SW 1271 (cell line): ENCODE measurements at places on chromosomes 5 and 9.

GRCh38 chr5:548256-548655 is 24.0 kb upstream of the SLC9A3 start:
- no peak for DNase-seq

GRCh38 chr5:14008819-14009311 is 64.4 kb upstream of the DNAH5 start:
- no peak for DNase-seq

GRCh38 chr5:163867324-163867723 is 361.9 kb downstream of the MAT2B start:
- no peak for DNase-seq

DNA sequence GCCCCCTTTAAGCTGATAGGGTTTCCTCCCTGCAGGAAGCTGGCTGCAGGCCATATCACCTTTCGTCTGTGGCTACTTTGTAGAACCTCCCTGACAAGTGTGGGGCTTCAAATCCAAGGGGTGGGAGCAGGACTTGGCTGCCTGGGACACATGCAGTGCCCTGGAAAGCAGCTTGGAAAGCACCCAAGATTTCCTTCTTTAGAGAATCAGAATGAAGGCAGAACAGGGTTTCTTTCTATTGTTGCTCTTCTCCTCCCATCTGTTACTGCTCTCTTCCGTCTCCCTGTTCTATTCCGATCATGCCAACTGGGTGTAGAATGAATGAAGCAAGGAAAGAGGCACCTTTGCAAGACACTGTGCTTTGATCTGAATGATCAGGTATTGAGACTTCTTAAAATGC is 282.2 kb downstream of the MED10 start:
- DNase-seq = no peak

DNA sequence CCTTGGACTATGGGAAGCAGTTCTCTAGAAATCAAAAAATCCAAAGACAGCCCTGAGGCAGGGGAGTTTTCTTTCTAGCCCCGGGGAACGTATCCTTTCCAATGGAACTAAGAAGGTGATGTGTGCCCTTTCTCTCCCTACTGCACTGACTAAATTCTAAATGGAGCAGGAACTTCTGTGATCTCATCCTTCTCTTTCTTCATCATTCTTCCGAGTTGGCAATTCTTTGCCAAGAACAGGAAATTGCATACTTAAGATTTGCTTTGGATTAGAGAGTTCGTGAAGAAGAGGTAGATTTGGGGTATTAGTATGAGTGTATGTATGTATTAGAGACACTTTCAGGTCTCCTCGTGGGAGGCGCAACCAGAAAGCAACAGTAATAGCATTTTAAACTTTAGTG is 178.0 kb upstream of the PIK3R1 start:
- DNase-seq = no peak

GRCh38 chr9:77961541-77961940 is 70.1 kb downstream of the GNAQ start:
- DNase-seq = no peak

DNA sequence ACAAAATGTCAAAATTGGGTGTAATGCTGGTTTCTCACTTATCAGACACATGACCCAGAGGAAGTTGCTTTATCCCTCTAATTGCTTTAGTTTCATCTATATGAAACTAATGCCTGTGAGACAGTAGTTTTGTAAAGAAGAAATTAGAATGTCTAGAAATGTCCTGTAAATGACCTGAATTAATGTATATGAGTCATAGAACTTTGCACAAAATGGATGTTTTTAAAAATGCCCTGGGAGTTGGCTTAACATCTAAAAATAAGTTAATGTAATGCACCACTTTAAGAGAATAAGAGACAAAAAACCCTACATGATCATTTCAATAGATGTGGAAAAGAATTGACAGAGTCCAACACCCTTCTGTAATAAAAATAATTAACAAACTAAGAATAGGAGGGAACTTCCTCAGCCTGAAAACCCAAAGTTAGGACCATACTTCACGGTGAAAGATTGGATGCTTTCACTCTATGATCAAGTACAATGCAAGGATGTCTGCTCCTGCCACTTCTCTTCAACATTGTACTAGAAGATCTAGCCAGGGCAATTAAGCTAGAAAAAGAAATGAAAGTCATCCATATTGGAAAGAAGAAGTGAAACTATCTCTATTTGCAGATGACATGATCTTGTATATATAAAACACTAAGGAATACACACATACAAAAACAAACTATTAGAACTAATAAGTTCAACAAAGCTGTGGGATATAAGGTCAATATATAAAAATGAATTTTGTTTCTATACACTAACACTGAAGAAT is 117.9 kb downstream of the MELK start:
- DNase-seq = no peak

GRCh38 chr5:174997688-174998087 is 273.3 kb downstream of the MSX2 start:
- no peak for DNase-seq

DNA sequence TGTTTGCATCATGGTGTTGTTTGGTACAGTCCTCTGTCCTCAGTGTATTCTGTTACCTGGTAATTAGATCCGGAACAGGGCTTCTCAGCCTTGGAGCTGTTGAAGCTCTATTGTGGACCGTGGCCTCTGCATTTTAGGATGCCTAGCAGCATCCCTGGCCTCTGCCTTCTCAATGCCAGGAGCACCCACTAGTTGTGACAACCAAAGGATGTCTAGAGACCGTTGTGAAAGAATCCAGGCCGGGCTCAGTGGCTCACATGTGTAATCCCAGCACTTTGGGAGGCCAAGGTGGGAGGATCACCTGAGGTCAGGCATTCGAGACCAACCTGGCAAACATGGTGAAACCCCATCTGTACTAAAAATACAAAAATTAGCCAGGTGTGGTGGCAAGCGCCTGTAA is 159.6 kb downstream of the CACNA1B start:
- DNase-seq = no peak

DNA sequence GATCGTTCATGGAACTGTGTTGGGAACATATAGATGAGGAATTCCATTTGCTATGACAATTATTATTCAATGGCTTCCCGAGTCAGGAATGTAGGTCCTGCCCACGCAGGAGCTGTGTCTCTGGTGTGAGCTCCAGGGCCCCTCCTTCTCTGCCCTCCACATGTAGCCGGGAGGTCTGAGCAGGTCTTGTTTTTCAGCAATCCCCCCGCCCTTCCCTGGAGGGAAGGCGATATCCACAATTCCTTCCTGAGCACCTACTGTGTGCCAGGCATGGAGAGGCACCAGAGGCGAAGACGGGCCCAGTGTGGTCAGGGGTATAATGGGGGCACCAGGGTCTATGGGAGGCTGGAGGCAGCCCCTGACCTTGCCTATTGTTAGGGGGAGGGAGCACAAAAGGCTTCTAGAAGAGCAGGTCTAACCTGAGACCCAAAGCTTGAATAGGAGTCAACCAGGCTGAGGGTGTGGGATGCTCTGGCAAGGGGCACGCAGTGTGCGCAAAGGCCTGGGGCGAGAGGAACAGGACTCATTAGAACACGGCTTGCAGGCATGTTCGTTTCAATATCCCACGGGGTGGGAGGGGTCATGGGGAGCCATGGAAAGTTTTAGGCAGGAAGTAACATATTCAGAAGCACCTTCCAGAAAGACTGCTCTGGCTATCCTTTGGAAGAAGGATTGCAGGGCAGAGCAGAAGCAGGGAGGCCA is 154.9 kb downstream of the C9orf50 start:
- no peak for DNase-seq

DNA sequence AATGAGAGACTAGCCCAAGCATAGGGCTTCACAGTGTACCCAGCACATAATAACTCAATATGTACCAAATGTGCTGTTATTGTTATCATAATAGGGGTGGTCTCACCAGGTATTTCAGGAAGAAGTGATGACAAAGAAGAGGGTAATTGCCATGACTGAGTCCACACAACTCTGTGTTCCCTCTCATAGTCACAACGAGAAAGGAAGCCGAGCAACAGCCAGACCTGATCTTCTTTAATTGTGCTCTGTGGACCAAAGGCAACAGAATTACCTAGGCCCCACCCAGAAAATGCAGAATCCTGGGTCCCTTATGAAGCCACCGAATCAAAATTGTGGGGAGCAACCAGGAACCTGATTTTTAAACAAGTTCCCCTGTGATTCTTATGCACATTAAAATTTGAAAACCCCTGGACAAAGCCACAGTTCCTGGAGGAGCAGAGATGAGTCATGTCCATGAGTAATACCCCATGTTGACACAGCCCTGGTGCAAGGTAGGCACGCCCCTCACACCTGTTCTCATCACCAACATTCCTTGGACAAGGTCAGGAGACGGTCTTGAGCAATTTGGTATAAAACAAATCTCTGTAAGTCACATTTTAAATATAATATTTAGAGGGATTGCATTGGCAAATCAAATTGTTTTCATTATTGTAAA is 5.2 kb downstream of the FGF1 start:
- no peak for DNase-seq

DNA sequence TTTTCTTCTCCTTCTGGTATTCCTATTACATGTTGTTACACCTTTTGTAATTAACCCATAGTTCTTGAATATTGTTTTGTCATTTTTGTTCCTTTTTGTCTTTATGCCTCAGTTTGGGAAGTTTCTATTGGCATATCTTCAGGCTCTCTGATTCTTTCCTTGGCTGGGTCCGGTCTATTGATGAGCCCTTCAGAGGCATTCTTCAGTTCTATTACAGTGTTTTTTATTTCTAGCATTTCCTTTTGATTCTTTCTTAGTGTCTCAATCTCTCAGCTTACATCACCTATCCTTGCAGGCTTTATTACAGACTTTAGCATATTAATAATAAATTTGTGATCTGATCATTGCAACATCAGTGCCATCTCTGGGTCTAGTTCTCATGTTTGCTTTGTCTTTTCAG is 33.8 kb downstream of the PHF2 start:
- DNase-seq = no peak

- peak; percentile 57 for DNase-seq
Observed at GRCh38 chr9:83544002-83544698, 5.9 kb upstream of the FRMD3 start.

DNA sequence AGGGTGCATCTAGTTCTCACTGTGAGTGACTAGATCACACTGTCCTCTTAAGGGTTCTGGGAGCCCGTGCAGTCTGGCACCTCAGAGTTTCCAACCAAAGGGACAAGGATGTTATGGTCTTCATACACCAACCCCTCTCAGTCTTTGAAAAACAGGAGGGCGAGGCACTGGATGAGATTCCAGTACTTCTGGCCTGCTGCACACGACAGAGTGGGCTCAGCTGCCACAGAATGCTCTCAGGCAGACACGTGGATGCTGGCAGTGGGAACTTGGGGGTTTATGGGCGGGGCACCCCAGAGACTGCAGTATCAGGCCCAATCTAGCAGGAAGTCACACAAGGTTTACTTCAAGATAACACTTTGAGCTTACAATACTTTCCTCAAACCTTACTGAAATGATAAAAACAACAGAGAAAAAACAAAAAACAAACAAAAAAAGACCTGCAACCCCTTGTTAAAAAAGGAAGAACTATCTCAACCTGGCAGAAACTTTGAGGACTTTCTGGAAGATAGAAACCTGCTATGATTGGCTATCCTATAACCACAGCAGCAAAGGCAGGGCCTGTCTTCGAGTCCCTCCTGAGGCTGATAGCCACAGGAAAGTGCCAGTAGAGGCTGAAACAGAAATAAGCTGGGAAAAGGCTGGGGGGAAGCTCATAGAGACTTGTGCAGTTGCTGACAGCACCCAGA is 28.3 kb upstream of the TGFBR1 start:
- DNase-seq = no peak

DNA sequence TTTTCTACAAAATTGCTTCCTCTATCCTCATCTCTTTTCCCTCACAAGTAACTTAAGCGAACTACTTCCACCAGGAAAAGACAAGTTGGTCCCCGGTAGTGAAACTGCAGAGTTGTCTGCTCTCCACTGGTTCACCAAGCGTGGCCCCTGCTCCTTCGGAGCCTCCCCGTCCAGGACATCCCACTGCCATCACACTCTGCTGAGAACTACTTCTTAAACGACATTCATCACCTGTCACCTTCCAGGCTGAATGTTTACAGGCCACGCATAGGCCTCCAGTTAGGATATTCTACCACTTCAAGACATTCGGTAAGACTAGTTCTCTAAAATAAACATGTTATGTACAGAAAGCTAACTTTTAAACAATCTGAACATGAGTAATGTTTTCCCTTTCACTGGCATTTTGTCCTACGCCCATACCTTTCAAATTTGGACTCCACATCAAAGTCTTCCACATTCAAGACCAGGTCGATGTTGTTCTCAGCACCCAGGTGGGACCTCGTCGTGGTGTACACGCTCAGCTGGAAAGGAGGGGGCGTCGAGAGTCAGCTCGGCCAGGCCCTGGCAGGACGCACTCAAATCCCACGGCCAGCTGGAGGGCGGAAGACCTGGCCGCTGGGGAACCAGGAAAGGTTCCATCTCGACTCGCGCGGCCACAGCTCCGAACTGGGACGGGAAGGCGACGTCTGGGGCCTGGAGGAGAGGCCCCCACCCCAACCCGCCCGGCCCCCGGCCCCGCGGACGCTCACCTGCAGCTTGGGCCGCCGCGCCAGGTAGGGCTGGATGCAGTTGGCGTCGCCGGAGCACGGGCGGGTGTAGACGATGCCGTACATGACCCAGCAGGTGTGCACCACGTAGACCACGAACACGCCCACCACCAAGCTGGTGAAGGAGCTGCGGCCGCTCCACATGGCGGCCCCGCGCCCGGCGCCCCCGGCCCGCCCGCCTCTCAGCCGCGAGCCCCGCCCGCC is 683 bp downstream of the CLPTM1L start:
- no peak for DNase-seq

DNA sequence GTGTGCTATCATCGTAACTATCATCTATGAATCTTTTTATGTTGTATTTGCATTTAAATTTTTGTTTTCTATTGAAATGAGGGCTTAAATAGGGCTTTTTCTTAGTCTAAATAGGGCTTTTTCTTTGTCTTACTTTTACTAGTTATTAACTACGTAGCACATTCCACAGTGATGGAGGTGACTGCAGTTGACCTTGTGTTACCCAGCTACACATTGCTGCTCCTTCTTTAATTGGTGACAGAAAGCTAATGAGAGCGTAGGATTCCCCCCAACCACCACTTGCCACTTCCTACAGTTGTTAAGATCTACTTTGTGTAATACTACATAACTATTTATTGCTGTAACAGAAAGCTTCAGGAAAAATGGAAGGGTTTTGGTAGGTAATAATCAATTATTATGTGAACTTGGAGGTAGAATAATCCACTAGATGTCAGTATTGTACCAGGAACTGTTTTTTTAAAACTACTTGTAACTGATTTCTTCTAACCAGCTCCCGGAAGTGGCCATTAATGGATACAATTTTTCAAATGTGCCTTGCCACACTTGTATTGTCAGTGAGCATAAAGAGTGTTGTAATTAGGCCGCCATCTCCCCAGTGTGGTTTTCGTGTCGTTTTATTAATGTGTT is 18.0 kb downstream of the MTRR start:
- peak; percentile 56 for DNase-seq

GRCh38 chr9:14661421-14662059 is 31.7 kb downstream of the ZDHHC21 start:
- no peak for DNase-seq

GRCh38 chr9:116298249-116298648 is 144.7 kb downstream of the PAPPA start:
- DNase-seq = no peak

GRCh38 chr9:93065135-93065720 is 6.7 kb downstream of the SUSD3 start:
- DNase-seq = no peak
